COLO829 (cell line): ENCODE measurements at places on chromosomes 11 and 22.
A peak's percentile ranks its signal among the peaks of the same experiment; 100 is the strongest.

GRCh38 chr11:43071338-43071737 is 240.5 kb upstream of the API5 start:
- no peak for DNase-seq

DNA sequence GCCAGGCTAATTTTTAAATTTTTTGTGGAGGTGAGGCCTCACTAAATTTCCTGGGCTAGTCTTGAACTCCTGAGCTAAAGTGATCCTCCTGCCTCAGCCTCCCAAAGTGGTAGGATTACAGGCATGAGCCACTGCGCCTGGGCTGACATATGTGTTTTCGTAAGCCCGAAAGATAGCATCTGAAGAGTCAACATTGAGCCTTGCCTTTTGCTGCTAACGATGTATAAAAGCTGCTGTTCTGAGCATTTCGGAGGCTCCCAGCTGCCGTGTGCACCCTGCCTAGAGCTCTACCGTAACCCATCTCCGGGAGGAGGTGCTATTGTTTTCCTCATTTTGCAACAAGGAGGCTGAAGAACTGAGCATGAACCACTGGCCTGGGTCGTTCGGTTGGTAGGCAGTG is 18.1 kb upstream of the PPP6R3 start:
- DNase-seq, result no peak

GRCh38 chr11:67384851-67385366 is 6.9 kb upstream of the RAD9A start:
- DNase-seq, result no peak

DNA sequence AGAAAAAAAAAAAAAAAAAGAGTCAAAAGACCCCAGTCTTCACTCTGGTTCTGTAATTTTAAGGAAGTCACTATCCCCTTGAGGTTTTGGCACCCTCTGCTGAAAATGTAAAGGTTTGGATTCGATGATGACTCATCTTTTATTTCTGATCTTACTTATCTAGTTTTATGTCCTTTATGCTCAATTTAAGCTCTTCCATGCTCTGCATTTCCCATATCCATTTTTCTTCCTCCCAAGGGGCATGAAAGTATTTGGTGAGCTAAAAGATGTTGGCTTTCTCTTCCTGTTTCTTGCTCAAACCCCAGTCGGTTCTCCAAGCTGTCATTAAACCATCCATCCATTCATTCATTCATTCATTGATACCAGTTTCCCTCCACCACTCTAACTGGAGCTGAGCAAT is 61.0 kb upstream of the CDON start:
- DNase-seq, result no peak

DNA sequence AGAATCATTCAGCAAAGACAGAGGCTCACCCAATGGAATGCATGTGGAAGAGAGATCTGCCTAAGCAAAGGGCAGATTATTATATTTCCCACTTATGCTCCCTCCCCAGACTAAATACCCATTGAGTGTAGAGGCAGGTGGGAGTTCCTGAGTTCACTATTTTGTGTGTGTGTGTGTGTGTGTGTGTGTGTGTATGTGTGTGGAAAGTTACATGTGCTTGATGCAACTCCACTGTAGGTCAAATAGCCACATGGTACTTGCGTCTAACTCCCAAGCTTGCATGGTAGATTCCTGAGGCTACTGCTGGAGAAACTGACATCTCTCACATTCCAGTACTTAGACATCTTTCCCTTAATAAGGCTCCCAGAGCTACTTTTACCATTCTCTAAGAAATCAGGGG is 3.4 kb upstream of the COPB1 start:
- DNase-seq, result no peak

DNA sequence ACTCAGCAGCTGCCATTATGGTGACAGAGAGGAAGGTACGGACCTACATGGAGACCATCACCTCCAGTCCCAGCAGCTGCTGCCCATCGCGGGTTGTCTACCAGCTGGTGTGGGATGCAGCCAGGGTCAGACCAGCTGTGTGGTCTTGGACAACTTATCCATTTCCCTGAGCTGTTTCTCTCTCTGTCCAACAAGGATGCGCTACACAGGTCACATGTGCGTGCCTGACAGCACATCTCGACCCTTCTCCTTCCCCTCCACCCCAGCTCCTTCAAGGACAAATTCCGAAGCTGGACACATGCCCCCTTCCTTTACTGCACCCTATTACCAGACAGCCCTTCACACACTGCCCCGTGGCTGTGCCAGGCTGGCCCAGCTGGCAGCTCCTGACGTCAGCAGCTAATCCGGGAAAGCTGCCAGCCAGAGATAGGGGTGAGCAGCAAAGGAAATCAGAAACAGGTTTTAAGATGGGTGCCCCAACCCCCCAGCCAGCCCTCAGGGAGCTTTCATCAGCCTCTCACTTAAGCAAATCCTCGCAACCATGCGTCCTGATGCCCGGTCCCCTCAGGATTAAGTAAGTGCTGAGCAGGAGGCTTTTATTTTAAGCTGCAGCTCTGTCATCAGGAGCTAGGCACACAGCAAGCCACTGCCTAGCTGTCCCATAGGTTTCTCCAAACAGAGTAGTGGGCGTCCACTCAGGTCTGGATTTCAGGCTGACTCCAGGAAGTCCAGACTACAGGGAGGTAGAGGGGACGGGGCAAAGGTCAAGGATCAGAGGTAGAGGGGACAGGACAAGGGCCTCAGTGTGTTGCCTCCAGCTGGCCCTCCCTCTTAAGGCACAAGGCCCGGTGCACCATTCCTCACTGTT is 20.3 kb downstream of the TEF start:
- peak; percentile 62 for DNase-seq

DNA sequence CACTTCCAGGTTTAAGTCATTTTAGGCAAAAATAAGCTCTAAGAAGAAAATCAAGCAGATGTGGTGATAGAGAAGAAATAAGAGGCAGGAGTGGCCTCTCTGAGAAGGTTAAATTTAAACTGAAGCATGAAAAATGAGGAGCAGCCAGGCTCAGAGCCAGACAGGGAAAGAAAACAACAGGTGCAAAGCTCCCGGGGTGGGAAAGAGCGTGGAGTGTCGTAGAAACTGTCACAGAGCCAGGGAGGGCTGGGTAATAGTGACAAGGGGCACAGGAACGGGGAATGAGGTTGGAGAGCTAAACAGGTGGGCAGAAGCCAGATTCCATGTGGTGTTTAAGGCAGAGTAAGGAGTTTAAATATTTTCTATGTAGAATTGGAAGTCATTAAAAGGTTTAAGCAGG is 132.1 kb upstream of the BLID start:
- DNase-seq, result no peak

- DNase-seq, result no peak
Observed at GRCh38 chr11:95767498-95767897, 22.1 kb downstream of the FAM76B start.

- DNase-seq, result no peak
Observed at GRCh38 chr11:69574608-69575255, 66.2 kb upstream of the CCND1 start.

GRCh38 chr11:96361778-96362177 is 18.8 kb upstream of the MAML2 start:
- DNase-seq, result no peak

- DNase-seq, result no peak
Observed at GRCh38 chr11:7671347-7672215, 1.7 kb downstream of the CYB5R2 start.

DNA sequence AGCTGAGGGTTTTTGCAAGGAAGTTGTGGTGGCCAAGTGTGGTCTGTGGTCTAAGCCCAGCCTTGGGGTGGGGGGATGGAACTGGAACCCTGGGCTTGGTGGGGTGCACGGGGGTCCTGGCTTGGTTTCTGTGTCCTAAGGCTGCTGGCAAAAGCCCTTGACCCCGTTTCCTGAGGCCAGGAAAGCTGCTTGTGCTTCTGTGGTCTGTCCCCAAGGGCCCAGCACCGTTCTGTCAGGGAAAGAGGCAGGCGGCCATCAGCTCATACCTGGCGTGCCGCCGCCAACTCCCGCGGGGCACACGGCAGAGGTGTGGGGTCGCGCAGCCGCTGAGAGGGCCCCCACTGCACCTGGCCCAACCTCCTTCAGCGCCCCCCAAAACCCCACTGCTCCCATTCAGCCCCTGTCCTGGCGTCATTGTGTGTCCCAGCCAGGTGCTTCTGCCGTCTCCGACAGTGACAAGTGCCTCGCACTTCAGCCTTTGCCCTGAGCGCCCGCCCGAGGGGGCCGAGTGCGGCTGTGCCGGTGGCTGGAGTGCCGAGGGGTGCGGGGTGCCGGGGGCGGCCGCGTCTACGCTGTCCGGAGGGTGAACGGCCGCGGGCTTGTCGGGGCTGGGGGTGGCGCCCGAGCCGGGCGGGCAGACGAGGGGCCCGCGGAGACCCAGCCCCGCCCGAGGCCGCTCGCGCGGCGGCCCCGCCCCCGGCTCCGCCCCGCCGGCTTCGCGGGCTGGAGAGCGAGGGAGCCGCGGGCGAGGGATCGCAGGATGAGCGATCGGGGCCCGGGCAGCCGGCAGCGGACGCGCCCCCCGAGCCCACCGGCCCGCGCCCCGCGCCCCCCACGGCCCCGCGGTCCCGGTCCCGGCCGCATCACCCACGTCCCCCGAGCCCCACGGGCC is at the start of gene CNIH2:
CNIH2 (plus strand) TSS at position 705 of the 892 bp plus-strand sequence. CDS start 282 bp downstream, outside the sequence.
- DNase-seq, result no peak

- DNase-seq, result no peak
Observed at GRCh38 chr22:45799291-45799690, 127.7 kb downstream of the ATXN10 start.

DNA sequence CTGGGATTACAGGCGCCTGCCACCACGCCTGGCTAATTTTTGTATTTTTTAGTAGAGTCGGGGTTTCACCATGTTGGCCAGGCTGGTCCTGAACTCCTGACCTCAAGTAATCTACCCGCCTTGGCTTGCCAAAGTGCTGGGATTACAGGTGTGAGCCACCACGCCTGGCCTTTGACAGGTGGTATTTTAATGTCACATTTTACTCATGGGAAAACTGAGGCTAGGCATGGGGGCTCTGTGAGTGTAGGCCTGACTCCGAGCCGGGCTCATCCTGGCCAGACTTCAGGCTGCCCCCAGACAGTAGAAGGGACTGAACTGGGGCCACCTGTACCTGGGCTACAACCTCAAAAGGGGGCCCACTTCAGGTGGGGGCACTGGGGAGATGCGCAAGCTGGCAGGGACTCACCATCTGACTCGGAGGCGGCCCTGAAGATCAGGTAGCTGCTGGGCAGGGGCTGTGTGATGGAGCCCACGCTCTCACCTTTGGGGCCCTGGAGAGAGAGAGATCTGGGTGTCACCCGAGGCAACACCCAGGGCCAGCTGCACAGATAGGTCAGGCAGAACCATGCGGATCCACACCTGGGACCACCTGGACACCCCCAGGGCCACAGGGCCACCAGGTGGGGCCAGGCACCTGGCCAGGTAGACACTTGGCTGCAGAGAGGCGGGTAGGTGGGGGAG is 45.8 kb downstream of the OSBPL5 start:
- DNase-seq, result no peak

DNA sequence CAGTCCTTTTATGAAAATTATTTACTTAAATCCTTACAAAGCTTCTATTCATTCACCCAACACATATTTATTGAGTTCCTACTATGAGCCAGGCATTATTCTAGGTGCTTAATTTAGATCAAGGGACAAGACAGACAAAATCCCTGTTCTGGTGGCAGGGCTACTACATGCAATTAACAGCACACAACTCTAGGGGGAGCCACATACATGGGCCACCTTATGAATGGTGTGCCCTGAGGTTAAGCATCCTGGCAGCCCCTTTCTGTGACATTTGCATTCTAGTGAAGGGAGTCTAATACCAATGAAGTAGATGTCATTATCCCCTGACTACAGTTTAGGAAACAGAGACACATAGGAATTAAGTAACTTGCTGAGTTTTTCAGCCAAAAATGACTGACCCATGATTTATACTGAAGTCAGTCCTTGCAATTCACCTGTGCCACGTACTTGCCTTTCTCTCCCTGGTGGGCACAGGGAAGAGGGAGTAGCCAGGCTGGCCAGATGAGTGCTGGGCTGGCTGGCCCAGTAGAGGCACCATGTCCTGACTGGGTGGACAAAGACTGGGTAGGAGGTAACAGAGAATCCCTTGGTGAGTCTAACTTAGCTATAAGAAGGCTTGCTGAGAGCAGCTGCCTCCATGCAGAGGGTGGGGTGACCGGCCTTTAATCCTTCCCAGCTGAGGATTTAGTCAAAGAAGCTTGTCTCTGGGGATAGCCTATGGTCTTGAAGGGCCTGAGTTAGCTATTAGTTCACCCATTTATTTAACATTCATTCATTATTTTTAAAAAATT is 52.0 kb upstream of the ELF5 start:
- DNase-seq, result peak; percentile 29

DNA sequence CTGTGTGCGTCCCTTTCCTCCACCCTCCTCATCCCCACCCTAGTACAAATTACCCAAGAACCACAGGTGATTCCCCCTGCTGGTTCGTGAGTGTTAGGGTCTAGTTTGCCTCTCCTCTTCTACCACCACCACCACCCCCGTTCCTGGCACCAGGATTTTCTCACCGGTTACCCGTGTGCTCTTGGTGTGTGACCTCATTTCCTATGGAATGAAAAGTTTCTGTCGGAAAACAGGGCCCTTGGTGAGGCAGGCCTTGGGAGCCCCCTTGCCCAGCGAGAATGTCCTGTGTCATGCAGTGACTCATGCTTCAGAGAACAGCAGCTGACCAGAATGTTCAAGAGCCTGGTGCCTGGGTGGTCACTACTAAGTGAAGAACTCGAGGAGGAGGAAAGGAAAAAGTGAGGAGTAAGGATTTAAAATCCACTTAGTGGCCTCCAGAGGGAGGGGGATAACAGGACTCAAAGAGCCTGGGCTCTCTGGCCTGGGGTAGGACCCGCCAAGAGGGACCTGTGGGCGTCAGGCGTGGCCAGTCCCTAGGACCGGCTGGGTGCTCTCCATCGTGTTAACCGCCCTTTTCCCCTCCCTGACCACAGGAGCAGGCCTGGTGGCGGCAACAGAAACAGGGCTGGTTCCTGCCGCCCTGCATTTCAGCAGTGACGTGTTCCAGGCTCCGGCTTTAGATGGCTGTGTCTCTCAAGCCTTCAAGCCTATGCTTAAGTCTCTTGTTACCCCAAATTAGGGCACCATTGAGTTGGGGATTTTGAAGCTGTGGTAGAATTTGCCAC is 30.2 kb downstream of the C22orf31 start:
- DNase-seq, result peak; percentile 96

DNA sequence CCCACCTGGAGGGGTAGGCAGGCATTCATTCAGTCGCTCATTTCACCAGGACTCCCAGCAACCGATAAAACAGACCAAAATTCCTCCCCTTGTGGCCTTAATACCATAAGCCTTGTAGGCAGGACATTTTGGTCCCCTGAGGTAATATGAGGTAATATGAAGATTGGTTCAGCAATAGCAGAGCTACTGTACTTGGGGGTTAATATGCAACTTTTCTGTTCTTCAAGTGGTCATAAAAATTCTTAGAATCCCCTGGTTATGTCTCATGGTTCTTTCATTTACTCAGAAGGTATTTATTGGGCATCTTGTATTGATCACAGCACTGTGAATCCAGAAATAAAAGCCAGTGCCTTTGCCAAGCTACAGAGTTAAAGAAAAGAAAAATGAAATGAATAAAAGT is 29.8 kb downstream of the SHISA8 start:
- no peak for DNase-seq
